Activated naive CD4-positive, alpha-beta T cell treated with anti-CD3 and anti-CD28 coated beads for 36 hours (primary cell): ENCODE measurements at places on chromosomes 5 and 9. TPM values are rescaled to one million over a fixed set of nuclear protein-coding genes. Genes with fewer than 3 reads are reported as not detected.
A peak's percentile ranks its signal among the peaks of the same experiment; 100 is the strongest.

ANKRD34B gene
- 0.10 TPM for total RNA-seq

DMRT2 gene
- not detected for total RNA-seq

HAPLN1 gene
- not detected for total RNA-seq

GPR150 gene
- 0.64 TPM for total RNA-seq

ABO gene
- total RNA-seq = not detected

ADCY2 gene
- total RNA-seq = not detected

OTP gene
- not detected for total RNA-seq

PCDHA8 gene
- not detected for total RNA-seq

RMRP gene
- 7,381 TPM for total RNA-seq

PCDHB7 gene
- total RNA-seq = not detected

FRRS1L gene
- total RNA-seq = not detected

IGFBPL1 gene
- total RNA-seq = 0.26 TPM

CDKN2B-AS1 gene
- not detected for total RNA-seq

TAF11L5 gene
- not detected for total RNA-seq

APBB3 gene
- total RNA-seq = 15.4 TPM

CETN3 gene
- total RNA-seq = 41.9 TPM

ADAMTS13 gene
- 3.2 TPM for total RNA-seq

PCDHGA6 gene
- total RNA-seq = 0.05 TPM

DNA sequence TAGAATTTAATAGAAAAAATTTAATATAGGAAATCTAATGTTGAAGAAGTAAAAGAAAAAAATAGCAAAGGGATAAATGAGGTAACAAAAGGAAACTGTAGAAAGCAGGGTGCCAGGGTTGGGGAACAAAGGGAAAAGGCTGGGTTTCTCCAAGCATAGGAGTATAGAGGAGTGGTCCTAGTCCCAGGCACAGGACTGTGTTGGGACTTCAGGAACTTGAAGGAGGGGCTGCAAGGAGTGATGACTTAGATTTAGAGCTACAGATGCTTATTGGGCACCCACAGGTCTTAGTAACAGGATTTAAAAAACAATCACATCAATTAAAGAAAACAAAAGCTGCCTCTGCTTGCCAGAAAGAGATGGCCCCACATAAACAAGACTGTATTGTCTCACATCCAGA is 396.5 kb upstream of the TNC start:
- no peak for DNase-seq

DNA sequence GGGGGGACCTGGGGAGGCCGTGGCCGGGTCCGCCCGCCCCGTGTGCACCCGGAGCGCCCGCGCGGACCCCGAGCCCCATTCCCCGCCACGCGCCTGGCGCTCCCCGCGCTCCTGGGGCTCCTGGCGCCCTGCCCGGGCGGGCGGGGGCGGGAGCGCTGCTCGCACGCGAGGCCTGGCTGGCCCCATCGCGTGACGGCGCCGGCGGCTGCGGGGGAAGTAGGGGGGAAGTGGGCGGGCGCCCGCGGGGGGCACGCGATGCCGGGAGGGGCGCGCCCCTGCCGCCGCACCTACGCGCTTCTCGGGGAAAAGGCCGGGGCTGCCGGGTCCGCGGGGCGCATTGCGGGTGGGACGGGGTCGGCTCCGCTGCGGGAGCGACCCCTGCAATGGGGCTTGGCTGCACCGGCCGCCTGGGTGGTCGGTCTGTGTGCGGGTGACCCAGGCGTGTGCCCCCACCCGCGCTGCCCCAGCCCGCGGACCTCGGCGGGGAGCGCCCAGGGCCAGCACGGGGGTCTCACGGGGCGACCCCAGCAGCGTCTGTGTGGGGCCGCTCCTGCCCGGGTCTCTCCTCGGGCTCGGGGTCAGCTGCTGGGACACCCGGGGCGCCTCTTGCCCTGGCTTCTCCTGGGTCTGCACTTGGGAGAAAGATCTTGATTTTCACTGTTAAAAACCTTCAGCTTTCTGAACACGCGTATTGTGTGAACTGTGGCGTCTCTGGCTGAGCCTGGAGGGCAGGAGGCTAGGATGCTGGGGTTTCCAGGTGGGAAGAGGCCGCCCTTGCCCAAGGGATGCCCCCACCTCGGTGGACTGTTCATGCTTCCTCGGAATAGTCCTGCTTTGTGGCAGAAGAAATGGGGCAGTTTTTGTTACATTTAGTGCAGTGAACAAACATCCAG is 52.4 kb downstream of the AHRR start:
- DNase-seq = peak; percentile 83

- peak; percentile 30 for DNase-seq
Observed at GRCh38 chr5:131224387-131225201, 39.3 kb upstream of the CDC42SE2 start.

GRCh38 chr5:82129723-82130285 is 148.3 kb downstream of the RPS23 start:
- no peak for DNase-seq

GRCh38 chr5:133900534-133901270 is 67.7 kb downstream of the C5orf15 start:
- no peak for DNase-seq

DNA sequence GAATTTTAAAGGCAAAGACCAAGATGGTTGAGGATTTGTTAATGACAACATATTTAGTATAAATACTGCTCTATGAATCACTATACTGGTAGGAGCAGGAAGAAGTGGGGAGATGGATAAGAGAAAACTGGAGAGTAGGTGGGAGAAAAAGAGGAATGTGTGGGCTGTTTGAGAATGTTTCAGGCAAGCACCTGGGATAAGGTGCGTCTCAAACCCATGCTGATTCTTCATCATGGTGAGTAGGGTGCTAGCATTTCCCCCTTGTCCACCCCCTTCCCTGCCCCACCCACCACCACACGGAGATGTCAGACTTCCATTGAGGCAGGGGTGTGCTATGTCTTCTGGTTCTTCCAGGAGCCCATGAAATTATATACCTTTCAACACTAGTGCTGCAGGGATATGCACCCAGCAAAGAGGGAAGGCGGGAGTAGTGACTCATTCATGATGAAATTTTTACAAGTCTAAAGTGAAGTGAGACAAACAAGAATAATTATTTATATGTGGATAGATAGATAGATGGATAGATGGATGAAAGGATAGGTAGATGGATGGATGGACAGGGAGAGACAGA is 54.3 kb downstream of the MTX3 start:
- DNase-seq = no peak

GRCh38 chr5:153187503-153187902 is 303.0 kb upstream of the GRIA1 start:
- no peak for DNase-seq

GRCh38 chr5:139091439-139092156 is 106.6 kb downstream of the SIL1 start:
- DNase-seq = no peak

GRCh38 chr9:12813960-12814876 is 39.4 kb downstream of the LURAP1L start:
- no peak for DNase-seq

GRCh38 chr5:170223906-170224305 is 8.9 kb upstream of the C5orf58 start:
- no peak for DNase-seq

GRCh38 chr9:136193127-136193890 is 11.6 kb downstream of the LHX3 start:
- no peak for DNase-seq

DNA sequence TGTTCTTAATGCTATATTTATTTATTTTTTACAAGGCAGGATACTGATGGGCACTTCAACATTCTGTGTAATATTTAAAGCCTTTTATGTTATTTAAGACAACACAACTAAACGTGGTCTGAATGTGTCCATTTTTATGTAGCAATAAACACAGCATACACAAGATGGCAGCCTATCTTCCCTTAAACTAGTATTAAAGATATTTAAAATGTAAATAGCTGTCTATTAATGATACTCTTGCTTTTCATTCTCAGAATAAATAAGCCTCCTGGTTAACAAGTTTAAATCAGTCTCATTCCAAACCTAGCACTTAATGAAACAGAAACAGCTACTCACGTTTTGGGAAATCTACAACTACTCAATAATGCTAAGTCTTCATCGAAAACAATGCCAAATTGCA is 315.7 kb downstream of the MCTP1 start:
- DNase-seq = no peak

DNA sequence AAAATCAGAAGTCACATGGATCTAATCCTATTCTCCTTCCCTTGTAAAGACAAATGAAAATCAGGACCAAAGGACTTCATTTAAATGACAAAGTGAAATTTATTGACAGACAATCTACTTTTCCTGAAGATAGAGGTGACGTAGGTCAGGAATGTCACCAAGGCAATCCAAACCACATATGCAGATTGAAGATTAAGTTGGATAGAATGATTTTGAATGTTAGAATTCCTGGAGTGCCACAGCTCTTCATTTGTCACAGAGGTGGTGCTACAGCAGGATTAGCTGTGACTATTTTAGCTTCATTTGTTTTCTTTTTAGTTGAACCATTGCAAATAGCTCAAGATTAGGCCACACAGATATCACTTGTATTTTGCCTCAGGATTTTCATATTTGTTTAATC is 736.0 kb upstream of the ARRDC3 start:
- no peak for DNase-seq

- DNase-seq = no peak
Observed at GRCh38 chr5:75441560-75441959, 69.9 kb downstream of the CERT1 start.

DNA sequence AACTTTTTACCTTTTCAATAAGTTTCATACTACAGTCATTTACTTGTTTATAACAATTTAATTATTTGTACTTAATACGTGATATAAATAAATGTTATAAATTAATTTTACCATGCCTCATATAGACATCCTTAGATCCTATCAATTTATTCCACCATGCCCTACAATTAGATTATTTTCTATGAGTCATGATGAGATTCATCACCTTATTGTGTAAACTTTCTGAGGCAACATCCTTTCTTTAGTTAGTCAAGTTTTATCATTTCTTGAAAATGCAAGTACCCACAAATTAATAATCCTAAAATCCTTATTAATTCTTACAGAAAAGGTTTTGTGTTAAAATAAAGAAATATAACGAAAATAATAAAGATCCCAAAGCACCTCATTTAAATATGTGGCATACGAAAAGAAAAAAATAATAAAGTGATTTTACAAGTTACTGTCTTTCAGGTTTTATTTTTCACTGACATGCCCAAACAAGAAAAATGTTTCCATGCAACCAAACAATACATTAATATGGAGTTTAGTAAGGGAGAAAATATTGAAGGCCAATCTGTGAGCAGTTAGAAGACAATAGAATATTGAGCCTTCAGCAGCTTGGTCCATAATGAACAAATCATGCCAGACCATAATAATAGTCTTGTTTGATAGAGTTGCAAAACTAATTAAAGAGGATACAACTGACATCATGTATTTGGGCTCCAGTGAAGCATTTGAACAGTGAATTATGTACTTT is 188.7 kb upstream of the MRPS30 start:
- DNase-seq = no peak

DNA sequence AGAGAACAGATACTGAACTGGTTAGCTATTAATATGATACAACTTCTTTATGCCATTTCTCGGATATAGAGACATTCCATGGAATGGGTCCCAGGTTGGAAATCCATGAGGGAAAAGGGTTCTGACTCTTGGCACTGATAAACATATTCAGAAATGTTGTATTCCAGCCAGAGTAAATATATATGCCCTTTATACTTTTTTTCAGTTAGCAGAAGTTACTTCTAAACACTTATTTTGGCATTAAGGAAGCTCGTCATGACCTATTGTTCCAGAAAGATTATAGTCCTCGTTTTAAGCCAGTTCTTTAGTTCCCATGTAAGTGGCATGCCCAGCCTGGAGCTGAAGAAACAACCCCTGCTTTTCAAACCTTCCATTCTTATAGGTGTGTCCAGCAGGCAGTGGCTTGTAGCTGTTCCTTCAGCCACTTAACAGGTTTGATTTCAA is 181.6 kb downstream of the CD180 start:
- DNase-seq = no peak

- no peak for DNase-seq
Observed at GRCh38 chr9:8570776-8571175, 771.2 kb upstream of the DMAC1 start.

DNA sequence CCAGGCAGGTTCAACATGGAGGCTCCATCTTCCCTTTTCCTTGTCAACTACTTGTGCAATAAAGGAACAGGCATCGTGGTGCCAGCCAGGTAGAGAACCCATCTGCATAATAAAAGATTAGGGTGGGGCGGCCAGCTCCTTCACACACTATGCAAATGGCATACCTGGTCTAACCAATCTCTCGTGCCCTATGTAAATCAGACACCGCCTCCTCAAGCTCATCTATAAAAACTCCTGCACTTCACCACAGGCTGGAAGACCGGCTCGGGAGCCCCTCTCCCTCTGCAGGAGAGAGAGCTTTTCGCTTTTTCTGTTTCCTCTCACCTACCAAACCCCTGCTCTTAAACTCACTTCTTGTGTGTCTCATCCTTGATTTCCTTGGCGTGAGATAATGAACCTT is 244.3 kb upstream of the PUM3 start:
- DNase-seq = no peak

GRCh38 chr5:96483878-96484277 is 50.8 kb upstream of the PCSK1 start:
- peak; percentile 27 for DNase-seq
